ENCODE measurements at places on chromosomes 12 and 14. TPM values are rescaled to one million over a fixed set of nuclear protein-coding genes. Genes with fewer than 3 reads are reported as not detected.

The CLEC2B gene
- not detected for total RNA-seq

The CELA1 gene
- total RNA-seq = not detected

The CMKLR1 gene
- 1.4 TPM for total RNA-seq

The DEGS2 gene
- 0.53 TPM for total RNA-seq

DNA sequence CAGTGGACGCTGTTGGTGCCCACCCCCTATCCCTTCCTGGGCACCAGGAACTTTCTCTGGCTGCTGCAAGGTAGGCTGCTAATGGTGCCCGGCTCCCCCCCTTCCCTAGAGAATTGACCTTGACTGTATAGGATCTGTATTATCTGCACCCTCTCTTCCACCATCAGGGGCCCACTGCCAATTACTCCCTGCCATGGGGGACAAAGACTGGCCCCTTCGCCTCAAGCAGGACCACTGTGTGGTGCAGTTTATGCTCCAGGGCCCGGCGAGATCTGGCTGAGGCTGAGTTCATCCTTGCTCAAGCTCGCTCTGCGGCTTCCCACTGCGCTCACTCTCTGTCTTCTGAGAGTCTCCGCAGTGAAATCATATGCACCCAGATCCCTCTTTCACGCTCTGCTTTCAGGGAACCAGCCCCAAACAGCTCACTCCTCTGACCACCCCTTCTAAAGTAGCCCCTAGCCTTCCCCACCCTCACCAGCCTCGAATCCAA, 95.2 kb downstream of the LGMN start:
- H3K27me3 ChIP-seq = no peaks in the 10 kb centered on the region
- no peak overlapping the region for H3K4me3 ChIP-seq
- no peaks in the 10 kb centered on the region for H3K36me3 ChIP-seq

DNA sequence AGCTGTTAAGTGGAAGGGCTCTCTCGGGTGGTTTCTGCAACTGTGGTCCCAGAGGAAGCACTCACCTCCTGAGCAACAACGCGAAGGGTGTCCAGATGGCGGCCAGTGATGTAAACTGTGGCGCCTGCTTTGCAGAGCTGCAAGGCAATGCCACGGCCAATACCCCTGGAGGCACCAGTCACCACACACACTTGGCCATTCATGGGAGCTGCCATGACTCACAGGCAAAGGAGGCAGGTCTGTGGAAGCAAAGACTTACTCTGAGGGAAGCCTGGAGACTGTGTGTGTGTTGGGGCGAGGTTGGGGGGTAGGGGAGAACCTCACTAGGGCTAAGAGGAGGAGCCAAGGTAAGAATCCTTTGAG, 707 bp downstream of the DHRS1 start:
- H3K4me3 ChIP-seq = peak overlapping the region; percentile 91
- no peak for DNase-seq
- H3K27ac ChIP-seq = peak overlapping the region; percentile 89
- H3K36me3 ChIP-seq = peaks cover 23% of the 10 kb centered on the region
- 0 out of 2 replicates have a peak, but pooled peaks cover 3% of the 10 kb centered on the region for H3K27me3 ChIP-seq
- H3K4me1 ChIP-seq = peaks cover 19% of the 10 kb centered on the region

DNA sequence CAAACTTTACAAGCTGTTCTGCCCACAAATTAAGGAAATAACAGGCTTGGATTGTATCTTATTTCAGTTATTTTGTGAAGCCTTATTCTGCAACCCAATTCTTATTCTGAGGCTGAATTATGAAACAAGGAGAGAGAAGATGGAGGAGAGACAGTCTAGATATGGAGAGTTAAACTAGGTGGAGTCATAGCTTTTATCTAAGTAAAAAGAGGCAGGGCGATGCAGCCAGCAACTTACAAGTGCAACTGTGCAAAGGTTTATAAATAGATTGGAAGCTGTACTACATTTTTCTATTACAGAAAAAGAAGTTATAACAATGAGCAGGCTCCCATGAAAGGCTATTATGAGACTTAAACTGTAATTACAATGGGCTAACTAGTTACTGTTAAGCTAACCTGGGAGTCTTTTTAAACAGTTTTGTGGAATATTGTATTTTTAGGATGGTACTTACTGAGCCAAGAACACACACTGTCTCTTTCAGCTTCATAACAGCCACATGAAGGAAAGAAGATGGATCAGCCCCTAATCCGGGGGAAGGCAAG, 22.4 kb downstream of the NID2 start:
- peaks cover 17% of the 10 kb centered on the region for H3K4me1 ChIP-seq
- no peak for DNase-seq
- no peak overlapping the region for H3K4me3 ChIP-seq
- no peaks in the 10 kb centered on the region for H3K27me3 ChIP-seq
- H3K36me3 ChIP-seq = no peaks in the 10 kb centered on the region
- no peak overlapping the region for H3K27ac ChIP-seq

DNA sequence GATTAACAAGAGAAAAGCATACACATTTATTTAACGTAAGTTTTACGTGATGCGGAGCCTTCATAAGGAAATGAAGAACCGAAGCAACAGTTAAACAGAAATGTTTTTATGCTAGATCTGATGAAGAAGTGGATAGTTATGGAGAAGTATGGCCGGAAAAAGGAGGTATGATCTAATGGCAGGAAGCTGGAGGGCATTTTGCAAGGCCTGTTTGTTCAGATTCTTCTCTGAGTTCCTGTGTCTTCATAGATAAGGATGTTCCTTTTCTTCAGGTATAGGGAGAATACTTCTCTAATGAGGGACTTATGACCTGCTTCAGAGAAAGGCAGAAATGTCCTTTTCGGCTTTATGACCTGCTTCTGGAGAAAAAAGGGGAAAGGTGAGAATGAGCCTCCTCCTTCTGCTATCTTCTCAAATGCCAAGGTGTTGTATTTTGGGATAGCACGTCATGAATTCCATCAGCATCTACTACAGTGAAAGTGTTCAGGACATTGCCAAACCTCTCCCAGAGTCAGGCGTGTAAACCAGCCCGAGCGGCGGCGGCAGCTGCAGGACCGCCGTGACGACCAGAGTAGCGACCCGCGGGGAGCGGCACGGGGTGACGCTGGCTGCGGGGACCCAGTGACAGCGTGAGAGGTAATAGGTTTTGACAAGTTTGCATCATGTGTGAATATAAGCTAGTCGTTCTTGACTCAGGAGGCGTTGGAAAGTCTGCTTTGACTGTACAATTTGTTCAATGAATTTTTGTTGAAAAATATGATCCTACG, 33.7 kb upstream of the SGPP1 start:
- H3K4me3 ChIP-seq = no peak overlapping the region
- no peak overlapping the region for H3K27ac ChIP-seq
- H3K36me3 ChIP-seq = no peaks in the 10 kb centered on the region

- no peak overlapping the region for H3K4me3 ChIP-seq
- peaks cover 36% of the 10 kb centered on the region for H3K4me1 ChIP-seq
- no peaks in the 10 kb centered on the region for H3K36me3 ChIP-seq
- peaks cover 14% of the 10 kb centered on the region for H3K27me3 ChIP-seq
- no peak for DNase-seq
Observed at GRCh38 chr12:2688381-2688931, 106.3 kb upstream of the FKBP4 start.

- H3K27ac ChIP-seq = no peak overlapping the region
- DNase-seq = no peak
- H3K4me3 ChIP-seq = no peak overlapping the region
- H3K4me1 ChIP-seq = peaks cover 3% of the 10 kb centered on the region
- no peaks in the 10 kb centered on the region for H3K36me3 ChIP-seq
- H3K27me3 ChIP-seq = no peaks in the 10 kb centered on the region
Observed at GRCh38 chr12:4985820-4986219, 57.9 kb upstream of the KCNA5 start.
